ENCODE measurements at places on chromosomes 5 and 9.
A peak's percentile ranks its signal among the peaks of the same experiment; 100 is the strongest.

DNA sequence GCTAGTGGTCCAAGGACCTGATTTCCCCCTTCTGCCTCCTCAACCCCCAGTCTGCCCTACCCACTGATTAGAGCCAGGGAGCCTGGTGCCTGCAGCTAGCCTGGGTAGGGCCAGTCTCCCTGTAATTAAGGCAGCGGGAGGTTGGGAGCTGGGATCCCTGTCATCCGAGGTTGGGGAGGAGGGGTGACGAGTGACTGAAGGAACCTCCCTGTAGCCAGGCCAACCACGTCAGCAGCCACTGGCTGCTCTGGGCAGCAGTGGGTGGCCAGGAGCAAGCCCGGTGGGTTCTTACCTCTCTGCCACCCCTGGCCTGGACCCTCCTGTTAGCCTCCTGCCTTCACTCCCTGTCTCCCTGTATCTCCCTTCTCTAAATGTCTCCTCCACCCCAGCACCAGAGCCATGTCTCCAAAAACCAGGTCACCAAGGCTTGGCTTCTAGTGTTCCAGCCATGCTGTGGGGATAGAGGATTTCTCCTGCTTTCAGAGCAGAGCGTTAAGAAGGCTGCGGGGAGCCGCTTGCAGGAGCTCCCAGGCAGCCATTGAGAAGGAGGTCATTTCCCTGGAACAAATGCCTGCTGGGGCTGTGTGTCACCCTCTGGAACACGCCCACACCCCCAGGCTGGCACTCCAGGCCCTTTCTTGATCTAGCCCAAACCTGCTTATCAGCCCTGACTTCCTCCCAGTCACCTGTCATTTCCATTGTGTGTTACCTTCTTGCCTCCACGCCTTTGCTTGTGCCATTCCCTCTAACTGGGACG is 65.0 kb upstream of the GGTA1 start:
- DNase-seq, result no peak

DNA sequence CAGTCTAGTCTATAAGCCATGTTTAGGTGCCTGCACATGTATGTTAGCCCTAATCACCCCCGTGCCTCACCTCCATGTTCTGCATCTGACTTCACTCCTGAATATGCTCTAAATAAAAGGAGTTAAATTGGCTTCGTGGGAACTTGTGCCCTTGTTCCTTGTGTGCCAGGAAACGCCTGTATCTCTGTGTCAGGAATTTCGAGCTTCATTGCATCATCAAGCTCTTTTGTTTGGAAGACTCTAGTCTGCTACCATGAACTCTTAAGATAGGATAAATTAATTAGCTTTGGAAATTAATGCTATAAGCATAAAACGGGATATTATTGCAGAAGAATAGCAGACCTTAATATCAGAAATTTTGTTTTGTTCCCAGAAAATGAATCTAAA is 99.2 kb downstream of the ADCY2 start:
- no peak for DNase-seq

GRCh38 chr9:89464300-89464901 is 33.5 kb downstream of the SEMA4D start:
- DNase-seq, result peak; percentile 48

DNA sequence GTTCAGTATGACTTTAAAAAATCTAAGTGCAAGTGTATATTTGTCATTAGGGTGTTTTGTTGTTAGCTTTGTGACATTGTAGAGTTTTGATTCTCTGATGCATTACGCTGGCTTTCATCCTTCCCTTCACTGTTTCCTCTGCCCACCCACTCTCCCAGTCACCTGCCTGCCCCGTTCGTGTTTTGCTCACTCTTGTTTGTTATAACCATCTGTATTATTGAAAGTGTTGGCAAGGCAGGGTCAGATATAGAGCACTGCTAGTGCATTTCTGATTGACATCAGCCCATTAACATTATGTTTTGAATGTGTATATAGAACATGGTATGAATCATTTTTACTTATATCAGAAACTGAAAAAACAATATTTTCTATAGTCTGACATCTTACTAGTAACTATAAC is 27.3 kb downstream of the SCGB3A1 start:
- no peak for DNase-seq

DNA sequence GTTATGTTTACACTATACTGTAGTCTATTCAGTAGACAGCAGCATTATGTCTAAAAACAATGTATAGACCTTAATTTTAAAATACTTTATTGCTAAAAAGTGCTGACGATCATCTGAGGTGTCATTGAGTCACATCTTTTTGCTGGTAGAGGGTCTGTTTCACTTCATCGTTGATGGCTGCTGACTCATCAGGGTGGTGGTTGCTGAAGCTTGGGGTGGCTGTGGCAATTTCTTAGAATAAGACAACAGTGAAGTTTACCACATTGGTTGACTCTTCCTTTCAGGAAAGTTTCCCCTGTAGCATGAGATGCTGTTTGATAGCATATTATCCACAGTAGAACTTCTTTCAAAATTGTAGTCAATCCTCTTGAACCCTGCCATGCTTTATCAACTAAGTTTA is 150.3 kb downstream of the FBXL7 start:
- no peak for DNase-seq

DNA sequence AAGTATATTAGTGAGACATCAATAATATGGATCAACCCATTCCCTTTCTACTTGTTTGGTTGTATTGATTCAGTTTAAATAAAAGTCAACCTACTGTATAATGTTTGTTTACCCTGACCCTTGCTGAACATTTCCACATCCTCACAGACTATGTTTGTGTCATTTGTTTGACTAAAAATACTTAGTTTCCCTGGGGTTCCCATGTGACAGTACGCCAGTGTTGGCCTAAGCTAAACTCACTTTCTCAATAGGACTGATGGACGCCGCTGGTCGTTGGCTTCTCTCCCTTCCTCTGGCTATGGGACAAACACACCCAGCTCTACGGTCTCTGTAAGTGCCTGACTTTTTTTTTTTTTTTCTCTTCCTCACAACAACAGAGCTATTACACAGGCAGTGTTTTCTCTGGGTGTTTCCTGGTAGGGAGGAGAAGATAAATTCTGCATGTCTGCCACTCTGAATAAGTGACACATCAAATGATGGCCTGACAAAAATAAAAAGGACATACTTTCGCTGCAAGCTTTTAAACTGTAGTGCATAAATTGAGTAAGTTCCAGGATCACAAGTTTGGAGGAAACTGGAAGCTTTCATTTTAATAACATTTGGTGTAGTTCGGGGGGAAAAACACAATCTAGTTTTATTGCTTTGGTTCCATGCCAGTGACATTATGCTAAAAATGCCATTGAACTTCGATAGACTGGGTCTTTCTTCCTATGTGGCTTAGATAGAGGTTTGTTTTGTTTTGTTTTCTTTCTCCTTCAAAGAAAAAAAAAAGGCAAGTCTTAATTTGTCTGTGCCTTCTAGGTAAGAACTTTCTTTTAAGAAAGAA is 101.0 kb downstream of the CD180 start:
- DNase-seq, result no peak

Data from CD8-positive, alpha-beta memory T cell (primary cell).